CD4-positive, alpha-beta T cell treated with Interleukin-15 for 1 hour (primary cell): ENCODE measurements at places on chromosomes 2 and 18.

DNA sequence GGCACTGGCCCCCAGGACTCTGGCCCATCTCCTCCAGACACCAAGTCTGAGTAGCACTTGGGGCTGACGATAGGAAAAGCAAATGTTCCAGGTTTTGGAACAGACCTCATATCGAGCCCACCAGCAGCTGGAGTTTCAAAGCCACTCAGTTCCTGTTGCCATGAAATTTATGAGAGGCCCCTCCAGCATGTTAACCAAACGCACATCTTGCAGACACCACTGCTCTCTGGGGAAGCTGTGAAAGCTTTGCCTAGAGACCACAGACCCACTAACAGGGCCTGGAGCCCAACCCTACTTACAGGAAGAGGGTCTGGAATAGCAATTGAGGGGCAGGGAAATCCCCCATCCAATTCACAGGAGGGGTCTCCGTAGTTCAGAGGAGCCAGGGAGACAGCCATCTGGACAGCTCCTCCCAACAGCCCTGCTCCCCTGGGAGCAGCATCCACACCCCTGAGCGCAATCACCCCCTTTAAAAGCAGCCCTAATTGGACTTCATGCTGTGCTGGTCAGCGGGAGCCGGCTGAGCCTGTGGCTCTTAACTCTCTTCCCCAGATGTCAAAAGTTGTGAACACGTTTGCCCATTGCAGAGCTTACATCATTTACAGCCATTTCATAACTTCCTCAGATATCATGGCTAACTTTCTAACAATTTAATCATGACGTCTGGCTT, 81.3 kb downstream of the TGFA start:
- no peak for DNase-seq

DNA sequence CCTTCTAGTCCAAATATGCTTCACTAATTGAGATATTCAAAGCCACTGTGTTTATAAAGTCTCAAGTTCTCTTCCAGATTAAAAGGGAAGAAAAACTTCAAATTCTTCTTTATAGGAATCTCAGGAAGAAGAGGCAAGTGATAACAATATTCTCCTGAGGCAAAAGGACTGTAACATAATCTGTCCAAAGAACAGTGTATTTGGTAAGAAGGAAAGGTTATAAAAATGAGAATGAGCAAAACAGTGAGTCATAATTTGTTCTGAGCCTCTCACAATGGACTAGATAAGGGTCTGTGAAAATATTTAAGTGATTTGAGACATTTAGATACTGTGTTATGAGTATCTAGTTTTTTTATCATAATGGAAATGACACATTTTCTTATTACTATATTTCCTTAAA, 44.3 kb downstream of the SNRPD1 start:
- no peak for DNase-seq

DNA sequence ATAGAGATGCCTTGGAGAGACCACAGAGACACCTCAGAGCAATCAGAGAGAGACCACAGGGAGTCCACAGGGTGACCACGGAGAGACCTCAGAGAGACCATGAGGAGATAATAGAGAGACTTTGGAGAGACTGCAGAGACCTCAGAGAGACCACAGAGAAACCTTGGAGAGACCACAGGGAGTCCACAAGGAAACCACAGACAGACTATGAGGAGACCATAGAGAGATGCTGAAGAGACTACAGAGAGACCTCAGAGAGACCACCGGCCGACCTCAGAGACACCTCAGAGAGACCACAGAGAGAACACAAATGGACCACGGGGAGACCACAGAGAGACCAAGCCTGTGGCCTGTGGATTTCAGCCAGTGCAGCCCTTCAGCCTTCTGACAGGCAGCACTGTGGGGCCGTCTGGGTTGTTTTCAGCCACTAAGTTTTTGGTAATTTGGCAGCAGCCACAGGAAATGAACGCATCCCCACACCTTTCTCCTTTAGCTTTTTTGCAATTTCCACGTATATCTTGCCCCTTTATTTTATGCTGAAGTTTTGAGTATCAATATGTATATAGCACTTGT, 11.4 kb upstream of the TMEM18 start:
- DNase-seq = no peak

DNA sequence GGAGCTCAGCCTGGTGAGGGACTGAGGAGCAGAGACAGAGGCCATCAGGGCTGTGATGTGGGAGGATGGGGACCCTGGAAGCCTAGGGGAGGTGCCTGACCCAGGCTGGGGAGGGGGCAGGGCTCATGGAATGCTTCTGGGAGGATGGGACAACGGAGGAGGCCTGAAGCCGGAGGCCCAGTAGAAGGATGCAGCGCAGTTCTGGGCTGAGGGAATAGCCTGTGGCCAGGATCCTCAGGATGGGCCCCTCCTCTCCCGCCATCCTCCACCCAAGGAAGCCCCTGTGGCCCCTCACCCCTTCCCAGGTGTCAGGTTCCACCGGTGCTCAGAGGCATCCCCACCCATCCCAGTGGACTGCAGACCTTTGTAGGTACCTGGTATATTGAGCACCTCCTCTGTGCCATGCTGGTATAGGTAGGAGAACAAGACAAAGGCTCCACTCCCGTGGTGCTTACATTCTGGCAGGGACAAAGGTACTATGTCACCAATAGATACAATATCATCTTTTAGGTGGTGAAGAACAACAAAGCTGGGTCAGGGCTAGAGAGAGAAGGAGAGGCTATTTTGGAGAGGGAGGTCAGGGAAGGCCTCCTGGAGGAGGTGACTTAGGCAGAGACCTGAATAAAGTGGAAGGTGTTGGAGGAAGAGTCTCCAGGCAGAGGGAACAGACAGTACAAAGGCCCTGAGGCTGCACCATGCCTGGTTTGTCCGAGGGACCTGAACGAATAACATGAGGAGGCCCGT, 2.7 kb downstream of the ZAP70 start:
- DNase-seq = no peak

DNA sequence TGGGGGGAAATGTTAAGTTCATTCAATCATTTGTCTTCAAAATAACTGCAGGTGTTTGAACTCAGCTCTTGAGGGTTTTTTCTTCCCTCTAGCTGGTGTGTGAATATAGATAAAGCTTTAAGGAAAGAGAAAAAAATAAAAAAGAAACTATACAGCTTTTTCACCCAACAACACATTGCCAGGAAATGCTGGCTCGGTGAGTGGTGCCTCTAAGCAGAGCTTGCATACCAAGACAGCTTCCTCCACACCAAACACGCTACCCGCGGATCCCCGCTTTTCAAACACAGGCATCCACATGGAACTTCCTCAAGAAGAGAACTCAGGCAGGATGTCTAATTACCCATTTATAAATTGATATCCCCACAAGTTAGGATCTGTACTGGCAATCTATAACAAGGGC, 69.8 kb upstream of the TANK start:
- DNase-seq = peak; percentile 33

- no peak for DNase-seq
Observed at GRCh38 chr2:232870766-232871371, 805 bp downstream of the SNORC start.

DNA sequence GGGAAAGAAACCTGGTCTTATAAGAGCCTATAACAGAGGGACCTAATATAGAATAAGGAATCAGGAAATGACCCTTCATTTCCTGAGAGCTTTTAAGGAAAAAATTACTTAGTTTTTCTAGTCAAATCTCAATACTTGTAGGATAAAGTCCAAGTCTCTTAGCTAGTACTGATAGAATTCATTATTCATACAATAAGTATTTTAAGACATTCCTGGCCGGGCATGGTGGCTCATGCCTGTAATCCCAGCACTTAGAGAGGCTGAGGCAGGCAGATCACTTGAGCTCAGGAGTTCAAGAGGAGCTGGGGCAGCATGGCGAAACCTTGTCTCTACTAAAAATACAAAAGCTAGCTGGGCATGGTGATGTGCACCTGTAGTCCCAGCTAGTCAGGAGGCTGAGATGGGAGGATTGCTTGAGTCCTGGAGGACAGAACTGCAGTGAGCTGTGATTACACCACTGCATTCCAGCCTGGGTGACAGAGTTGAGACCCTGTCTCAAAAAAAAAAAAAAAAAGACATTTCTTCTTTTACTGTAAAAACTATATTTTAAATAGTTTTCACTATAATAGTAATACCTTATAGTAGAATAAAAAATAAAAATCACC, 3.2 kb downstream of the RAB3GAP1 start:
- no peak for DNase-seq

- DNase-seq = no peak
Observed at GRCh38 chr2:211103989-211104388, 547.6 kb downstream of the CPS1 start.

GRCh38 chr2:219168526-219168925, 1.3 kb downstream of the SLC23A3 start:
- DNase-seq = no peak

- no peak for DNase-seq
Observed at GRCh38 chr18:28177828-28178635, 1.1 kb upstream of the CDH2 start.

- no peak for DNase-seq
Observed at GRCh38 chr2:222964376-222965031, 87.5 kb upstream of the KCNE4 start.

- no peak for DNase-seq
Observed at GRCh38 chr2:17387591-17387990, 130.6 kb downstream of the RAD51AP2 start.

GRCh38 chr2:48433682-48434081, 96.3 kb upstream of the STON1 start:
- peak; percentile 21 for DNase-seq

- DNase-seq = no peak
Observed at GRCh38 chr2:64685430-64685829, 31.7 kb upstream of the SERTAD2 start.

DNA sequence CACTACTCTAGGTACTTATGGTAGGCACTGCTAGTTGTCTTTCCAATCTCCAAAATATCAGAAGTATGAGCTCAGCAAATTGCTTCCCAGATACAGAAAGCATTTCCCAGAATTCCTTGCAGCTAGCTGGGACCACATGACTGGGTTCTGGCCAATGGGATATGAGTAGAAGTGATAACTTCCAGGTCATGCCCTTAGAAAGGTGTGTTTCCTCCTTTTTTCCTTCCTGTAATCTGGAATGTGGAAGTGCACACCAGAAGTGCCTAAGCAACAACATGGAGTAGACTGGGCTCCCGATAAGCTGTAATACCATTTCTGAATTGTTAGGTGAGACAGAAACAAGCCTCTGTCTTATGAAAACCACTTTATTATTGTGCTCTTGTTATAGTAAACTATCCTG, 279.8 kb downstream of the ZNF385B start:
- DNase-seq = no peak

DNA sequence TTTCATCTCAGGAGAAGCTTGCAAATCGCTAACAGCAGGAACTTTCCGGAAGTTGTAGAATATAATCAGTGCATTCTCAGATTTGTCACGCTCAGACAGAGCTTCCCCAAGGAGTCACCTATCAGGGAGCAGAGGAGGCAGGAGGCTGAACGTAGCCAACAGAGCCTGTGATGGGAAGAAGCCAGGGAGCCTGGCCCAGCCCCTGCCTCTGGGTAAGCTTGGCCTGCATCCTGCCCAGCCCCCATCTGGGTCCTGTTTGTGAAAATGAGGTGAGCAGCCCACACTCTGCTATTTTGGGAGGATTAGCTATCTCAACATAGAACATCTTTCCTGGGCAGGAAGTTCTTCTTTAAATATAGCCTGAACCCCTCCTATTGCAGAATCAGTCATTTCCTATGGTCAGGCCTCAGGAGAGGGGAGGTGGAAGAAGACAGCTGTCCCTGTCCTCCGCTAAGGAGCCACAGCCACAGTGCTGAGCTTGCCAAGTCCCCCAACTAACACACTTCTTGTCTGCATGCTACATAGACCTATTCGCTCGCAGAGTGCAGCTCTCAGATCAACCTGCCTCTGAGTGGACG, 19.2 kb upstream of the PKDCC start:
- no peak for DNase-seq

DNA sequence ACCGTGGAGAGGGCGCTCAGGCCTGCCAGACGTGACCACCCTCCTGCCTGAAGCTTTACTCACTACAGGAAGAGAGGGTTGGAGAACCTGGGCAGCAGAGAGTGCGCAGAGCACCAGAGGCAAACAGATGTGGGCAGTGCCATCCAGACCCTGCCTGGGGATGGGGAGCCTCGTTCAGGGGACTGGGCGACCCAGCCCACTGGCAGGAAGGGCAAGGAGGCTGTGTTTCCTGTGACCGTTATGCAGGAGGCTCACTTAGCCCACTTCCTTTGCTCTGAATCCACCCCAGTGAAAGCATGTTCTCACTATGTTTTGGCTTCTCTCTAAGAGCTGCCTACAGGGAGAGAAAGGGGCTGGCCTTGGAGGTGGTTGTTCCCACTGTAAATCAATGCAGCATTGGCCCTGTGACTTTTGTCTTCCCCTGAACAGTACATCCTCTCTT, 23.0 kb upstream of the ACKR3 start:
- peak; percentile 36 for DNase-seq

- no peak for DNase-seq
Observed at GRCh38 chr2:236217926-236218325, 46.3 kb downstream of the ASB18 start.

DNA sequence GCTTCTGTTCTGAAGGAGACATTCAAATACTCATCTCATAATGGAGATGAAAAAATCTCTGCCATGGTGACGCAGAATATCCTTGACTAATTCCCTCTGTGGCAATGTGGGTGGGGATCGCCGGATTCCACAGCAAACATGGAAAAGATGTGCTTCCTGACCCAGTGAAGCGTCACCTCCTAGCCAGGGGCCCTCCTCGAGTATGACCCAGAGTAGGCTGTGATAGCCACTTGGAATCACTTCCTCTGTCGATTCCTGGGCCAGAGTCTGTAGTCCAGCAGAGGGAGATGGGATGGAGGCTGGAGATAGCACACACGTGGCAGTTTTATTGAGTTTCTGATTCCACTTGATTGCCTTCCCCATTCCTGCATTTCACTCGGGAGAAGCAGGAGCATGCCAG, 36.8 kb downstream of the DRC1 start:
- no peak for DNase-seq

DNA sequence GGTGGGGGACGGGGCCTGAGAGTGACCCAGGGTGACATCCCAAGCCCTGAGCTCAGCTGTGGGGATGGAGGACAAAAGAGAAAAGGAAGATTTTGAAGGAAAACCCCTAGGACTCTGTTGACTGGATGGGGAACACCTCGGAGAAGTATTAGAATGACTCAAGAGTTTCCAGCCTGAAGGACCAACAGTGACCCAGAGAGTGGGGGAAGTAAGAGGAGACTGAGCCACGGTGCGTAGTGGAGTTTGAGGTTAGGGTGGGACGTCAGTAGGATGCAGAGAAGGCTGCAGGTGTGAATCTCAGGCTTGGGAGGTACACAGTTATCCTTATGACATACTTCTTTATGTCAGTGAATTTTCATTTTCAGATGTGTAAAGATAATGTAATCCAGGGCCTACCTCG, 119.5 kb downstream of the NCK2 start:
- no peak for DNase-seq

- no peak for DNase-seq
Observed at GRCh38 chr18:75360215-75360614, 67.3 kb downstream of the SMIM21 start.

DNA sequence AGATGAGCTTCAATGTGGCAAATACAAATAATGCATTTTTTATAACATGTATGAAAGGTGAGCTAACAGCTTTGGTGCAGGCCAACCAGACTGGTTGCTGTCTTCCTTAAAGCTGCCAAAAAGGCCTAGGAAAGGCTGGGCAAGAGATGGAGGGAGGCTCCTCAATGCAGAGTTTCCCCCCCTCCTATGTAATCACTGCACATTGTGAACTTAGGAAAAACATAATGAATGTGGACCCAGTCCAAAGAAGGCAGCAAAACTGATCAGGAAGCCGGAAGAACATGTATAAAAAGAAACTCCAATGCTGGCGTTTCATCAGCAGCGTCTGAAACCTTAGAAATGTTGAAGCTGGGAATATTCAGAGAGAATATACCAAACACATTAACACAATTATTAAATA, 84.2 kb upstream of the LYPD6 start:
- DNase-seq = no peak

- no peak for DNase-seq
Observed at GRCh38 chr2:71895320-71896161, 252.1 kb downstream of the CYP26B1 start.
